ENCODE measurements at places on chromosomes 2 and 18. TPM values are rescaled to one million over a fixed set of nuclear protein-coding genes. Genes with fewer than 3 reads are reported as not detected.

The SERPINB4 gene
- total RNA-seq: not detected

The FNDC4 gene
- total RNA-seq: 2.2 TPM

The CERKL gene
- not detected for total RNA-seq

The TDRD15 gene
- total RNA-seq: not detected

The UCN gene
- 2.6 TPM for total RNA-seq

The TPO gene
- total RNA-seq: 0.08 TPM

The SLC23A3 gene
- total RNA-seq: 0.33 TPM

The CYTIP gene
- 4.8 TPM for total RNA-seq

The FAM237A gene
- total RNA-seq: not detected

The GRHL1 gene
- total RNA-seq: 3.2 TPM

The HAAO gene
- 1.4 TPM for total RNA-seq

The ALPI gene
- not detected for total RNA-seq

The CPS1 gene
- total RNA-seq: 2.2 TPM

The LYPD1 gene
- not detected for total RNA-seq

The XDH gene
- not detected for total RNA-seq

The BCL11A gene
- 3.3 TPM for total RNA-seq

The CGREF1 gene
- total RNA-seq: 4.5 TPM

The SRD5A2 gene
- total RNA-seq: not detected

The ASXL3 gene
- total RNA-seq: 4.8 TPM

The DIS3L2 gene
- 22.1 TPM for total RNA-seq

The MC4R gene
- total RNA-seq: not detected

The NT5DC4 gene
- not detected for total RNA-seq

The GTF3C2 gene
- 19.7 TPM for total RNA-seq

The KIF5C gene
- total RNA-seq: 2.2 TPM

The CFAP65 gene
- not detected for total RNA-seq

The SGO2 gene
- total RNA-seq: 1.9 TPM

The R3HDM1 gene
- total RNA-seq: 14.3 TPM

The GALNT14 gene
- total RNA-seq: 0.15 TPM

The AKAIN1 gene
- not detected for total RNA-seq

The MAP3K19 gene
- not detected for total RNA-seq

The B3GNT7 gene
- 9.4 TPM for total RNA-seq

The SP9 gene
- total RNA-seq: not detected

The UGT1A5 gene
- total RNA-seq: not detected

The CYP27A1 gene
- total RNA-seq: 23.4 TPM

The IL18RAP gene
- total RNA-seq: 1.4 TPM

The SERPINB7 gene
- total RNA-seq: 0.71 TPM

The RAB31 gene
- 29.2 TPM for total RNA-seq

The SPDYA gene
- 0.30 TPM for total RNA-seq

The HRH4 gene
- total RNA-seq: not detected

The ACTG2 gene
- 3.7 TPM for total RNA-seq

The NCKAP5 gene
- 5.4 TPM for total RNA-seq

The SLC8A1 gene
- total RNA-seq: 738 TPM

The KLHL29 gene
- total RNA-seq: 2.0 TPM

The IL36G gene
- not detected for total RNA-seq

The MBP gene
- 15.8 TPM for total RNA-seq

The CNDP1 gene
- not detected for total RNA-seq

The PIEZO2 gene
- total RNA-seq: 0.63 TPM

The SCRN3 gene
- 11.4 TPM for total RNA-seq

The NT5C1B gene
- not detected for total RNA-seq

The PSTPIP2 gene
- total RNA-seq: 3.4 TPM

The CXCR1 gene
- total RNA-seq: 0.51 TPM

The DSG1 gene
- total RNA-seq: 4.2 TPM

All from right atrium auricular region (tissue), 2 donors.